D721Med (cell line): ENCODE measurements at places on chromosomes 13 and 19.

DNA sequence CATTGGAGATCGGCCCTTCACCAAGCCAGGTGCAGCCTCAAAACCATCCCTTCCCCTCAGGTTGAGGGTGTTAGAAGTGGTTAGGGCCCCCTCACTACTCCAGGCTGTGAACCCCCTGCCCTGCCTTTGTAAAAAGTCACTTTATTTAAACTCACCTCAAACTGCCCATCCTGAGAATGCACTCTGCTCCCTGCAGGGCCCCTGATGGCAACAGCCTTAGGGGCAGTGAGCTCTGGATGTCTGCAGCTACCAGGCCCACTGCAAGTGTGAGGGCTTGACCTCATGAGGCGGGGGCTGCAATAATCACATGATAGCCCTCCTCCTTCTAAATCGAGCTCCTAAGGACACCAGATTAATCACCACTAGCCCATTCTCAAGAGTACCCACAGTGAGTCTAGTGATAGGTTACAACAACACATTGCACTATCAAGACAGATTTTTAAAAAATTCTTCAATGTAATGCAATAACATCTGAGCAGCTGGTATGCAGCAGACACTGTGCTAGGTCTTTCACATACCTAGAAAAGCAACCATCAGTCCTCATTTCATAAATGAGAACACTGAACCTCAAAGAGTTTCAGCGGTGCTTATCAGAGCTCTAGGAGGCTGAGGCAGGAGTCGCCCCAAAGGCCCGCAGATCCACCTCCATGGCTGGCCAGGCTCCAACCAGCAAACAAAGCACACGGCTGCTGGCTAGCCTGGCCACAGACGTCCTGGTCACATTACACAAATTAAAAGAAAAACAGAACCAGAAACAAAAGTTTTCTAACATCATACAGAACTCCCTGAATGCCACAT, 26.0 kb downstream of the SLC7A1 start:
- no peak for DNase-seq

GRCh38 chr13:32734511-32734910, 148.3 kb downstream of the PDS5B start:
- DNase-seq, result no peak

GRCh38 chr19:40398417-40399131, 8.6 kb upstream of the HIPK4 start:
- no peak for DNase-seq

DNA sequence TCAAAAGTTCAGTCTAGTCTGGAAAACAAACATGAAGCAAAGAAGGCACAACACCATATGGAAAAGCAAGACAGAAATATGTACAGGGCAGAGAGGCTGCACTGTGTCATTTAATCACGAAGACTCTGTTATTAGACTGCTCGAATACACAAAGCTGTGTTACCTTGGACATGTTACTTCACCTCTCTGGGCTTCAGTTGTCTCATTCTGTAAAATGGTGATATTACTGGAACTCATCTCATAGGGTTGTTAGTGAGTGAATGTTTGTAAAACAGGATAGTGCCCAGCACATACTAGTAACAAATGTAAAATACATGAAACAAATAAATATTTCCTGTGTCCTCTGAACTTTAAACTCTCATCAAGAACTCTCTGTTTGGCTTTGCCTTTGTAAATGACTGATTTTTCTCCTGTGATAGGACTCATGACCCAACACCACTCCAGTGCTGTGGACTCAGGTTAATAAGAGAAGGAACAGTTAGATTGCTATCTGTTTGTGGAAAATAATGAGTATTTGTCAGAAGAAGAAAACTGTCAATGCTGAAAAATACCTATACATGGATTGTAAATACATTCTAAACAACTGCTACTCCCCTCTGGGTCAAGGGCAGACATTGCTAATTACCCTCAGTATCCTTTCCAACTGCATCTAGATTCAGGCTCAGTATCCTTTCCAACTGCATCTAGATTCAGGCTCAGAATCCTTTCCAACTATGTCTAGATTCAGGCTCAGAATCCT, 62.3 kb downstream of the ZIC5 start:
- DNase-seq, result no peak

GRCh38 chr13:50467156-50468110, 376.1 kb downstream of the DLEU7 start:
- DNase-seq, result no peak

DNA sequence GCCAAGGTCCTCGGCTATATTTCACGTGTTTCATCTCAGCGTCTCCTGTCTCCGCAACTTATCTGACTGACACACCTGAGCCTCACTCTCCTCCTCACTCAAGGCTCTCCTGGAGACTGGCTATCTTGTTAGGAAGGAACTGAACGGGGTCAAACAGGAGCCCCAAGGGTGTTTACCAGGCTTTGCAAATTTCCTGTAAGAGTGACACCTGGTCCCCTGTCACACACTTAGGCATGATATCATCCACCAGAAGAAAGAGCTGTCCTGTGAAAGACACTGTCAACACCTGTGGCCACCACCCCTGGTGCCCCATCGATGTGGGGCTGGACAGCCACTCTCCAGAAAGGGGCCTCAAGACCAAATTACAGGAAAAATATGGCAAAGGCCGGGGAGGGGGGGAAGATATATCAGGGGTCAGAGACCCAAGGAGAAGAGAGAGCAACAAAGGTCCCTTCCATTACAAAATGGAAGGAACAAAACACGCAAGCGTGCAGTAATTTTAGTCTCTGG, 2.9 kb downstream of the CD70 start:
- DNase-seq, result no peak

GRCh38 chr13:83372786-83373185, 509.5 kb downstream of the SLITRK1 start:
- no peak for DNase-seq

- no peak for DNase-seq
These were observed 8.8 kb downstream of the MFSD12 start for GRCh38 chr19:3548606-3549005.
